SK-MEL-5 (cell line): ENCODE measurements at places on chromosomes 12 and 14.
A peak's percentile ranks its signal among the peaks of the same experiment; 100 is the strongest.

DNA sequence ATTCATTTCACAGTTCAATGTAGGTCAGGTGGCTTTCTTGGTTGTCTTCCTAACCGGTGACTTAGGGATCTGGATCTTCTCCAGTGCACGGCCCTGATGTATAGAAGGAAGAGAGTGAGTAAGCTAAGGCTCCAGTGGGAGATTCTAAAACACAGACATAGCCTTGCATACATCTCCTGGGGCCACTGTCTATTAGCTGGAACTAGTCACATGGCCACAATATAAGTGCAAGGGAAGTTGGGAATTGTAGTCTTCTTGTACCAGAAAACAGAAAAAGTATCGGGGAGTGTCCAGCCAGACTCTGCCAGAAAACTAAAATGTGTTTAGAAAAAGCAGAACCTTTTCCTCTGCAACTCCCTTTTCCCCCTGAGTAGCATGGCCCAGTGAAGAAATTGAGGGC is 531.6 kb downstream of the VRK1 start:
- peak; percentile 10 for DNase-seq

- no peak for DNase-seq
Observed at GRCh38 chr12:63913929-63914328, 69.4 kb downstream of the SRGAP1 start.

DNA sequence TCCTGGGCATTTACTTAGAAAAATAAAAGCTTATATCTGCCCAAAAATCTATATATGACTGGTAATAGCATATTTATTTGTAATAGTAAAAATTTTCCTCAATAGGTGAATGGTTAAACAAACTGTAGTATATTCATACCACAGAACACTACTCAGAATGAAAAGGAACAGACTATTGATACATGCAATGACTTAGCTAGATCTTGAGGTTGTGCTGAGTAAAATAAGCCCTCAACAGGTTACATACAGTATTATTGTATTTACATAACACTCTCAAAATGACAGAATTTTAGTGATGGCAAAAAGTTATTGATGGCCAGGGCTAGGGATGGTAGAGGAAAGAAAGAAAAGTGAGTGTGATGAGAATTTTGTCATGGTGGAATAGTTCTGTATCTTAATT is 178.4 kb downstream of the BMP4 start:
- DNase-seq = no peak

- no peak for DNase-seq
Observed at GRCh38 chr12:123471374-123472068, 13.6 kb downstream of the SNRNP35 start.
